ENCODE measurements at places on chromosomes 16 and 17.

DNA sequence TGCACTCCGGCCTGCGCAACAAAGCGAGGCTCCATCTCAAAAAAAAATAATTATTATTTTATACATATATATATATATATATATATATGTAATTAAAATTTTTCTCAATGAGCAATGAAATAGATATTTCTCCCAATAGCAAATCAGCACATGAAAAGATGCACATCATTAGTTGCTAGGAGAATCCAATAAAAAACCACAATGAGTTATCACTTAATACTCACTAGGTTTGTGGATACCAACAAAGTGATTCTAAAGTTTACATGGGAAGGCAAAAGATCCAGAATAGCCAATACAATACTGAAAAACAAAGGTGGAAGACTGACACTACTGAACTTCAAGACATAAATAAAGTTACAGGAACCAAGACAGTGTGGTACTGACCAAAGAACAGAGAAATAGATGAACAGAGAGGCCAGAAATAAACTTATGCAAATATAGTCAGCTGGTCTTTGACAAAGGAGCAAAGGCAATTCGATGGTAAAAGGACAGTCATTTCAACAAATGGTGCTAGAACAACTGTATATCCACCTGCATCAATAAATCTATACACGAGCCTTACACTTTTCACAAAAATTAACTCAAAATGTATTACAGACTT lies 13.6 kb downstream of the SMG6 start:
- DNase-seq: no peak

DNA sequence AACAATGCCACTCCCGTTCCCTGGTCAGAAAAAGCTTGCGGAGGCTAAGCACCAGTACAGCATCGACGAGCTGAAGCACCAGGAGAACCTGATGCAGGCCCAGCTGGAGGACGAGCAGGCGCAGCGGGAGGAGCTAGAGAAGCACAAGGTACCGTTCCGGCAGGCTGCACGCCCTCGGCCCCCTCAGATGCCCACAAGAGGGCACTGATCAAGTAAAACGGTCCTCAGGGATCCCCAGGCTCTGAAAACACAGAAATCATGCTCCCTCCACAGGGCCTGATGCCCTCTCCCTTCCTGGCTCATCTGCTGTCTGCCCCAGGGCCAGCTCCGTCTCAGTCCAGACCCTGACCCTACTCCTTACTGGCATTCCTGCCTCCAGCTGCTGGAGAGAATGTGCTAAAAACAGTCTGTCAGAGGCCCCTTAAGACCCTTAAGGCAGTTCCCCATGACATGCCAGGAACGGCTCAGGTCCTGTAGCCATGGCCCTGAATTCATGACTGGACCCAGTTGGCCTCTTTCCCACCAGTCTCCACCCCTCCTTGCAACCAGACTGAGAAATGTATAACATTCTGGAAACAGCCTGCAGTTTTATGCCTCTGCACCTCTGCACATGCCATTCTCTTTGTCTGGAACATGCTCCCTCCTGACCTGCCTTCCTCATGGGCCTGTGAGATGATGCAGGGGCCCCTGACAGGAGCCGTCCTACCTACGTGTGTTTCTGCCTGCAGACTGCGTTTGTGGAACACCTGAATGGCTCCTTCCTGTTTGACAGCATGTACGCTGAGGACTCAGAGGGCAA lies 21.8 kb downstream of the DRC3 start:
- no peak for DNase-seq

GRCh38 chr16:67177743-67178699 lies 5.7 kb downstream of the MATCAP1 start:
- no peak for DNase-seq

DNA sequence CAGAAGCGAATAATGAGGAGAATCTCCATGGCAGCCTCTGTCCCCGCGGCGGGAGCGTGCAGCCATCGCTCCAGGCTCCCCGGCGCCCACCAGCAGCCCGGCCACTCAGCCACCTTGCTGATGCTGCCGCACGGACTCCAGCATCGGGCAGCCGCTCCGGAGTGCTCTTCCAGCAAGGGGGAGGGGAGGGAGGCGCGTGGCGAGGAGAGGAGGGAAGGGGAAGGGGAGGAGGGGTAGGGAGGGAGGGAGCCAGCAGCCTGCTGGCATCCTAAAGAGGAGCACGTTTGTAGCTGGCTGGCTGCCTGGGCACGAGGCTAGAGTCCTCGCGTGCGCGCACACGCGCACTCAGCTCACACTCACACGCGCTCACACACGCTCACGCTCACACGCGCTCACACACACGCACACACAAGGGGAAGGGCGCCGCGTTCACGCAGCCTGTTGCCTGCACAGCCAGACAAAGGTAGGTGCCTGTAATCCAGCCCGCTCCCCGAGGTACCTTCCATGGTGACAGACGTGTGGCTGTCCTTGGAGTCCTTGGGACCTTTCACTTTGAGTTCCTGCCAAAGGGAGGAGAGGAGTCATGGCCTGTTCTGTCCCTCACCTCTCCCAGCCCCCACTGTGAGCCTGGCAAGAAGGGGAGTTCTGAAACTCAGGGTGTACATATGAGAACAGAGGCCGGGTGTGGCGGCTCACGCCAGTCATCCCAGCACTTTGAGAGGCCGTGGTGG lies 82.1 kb downstream of the TIMM22 start:
- no peak for DNase-seq

- DNase-seq: no peak
Measured at GRCh38 chr16:79430191-79430678, 170.3 kb downstream of the MAF start.

DNA sequence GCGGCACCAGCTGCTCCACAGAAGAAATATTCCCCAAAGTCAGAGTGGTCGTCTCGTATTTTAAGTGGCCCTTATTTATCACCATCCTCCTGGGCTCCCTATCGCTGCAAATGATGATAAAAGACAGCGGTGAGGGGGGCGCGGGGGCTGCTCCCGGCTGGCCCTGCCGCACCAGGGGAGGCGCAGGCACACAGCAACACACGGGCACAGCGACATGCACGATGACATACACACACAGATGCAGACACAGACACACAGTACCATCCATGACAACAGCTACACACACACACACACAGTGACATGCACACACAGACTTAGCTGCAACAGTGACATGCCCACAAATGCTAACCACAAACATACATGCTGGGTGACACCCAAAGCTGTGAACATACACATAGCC lies 52.5 kb downstream of the MRM1 start:
- DNase-seq: no peak

DNA sequence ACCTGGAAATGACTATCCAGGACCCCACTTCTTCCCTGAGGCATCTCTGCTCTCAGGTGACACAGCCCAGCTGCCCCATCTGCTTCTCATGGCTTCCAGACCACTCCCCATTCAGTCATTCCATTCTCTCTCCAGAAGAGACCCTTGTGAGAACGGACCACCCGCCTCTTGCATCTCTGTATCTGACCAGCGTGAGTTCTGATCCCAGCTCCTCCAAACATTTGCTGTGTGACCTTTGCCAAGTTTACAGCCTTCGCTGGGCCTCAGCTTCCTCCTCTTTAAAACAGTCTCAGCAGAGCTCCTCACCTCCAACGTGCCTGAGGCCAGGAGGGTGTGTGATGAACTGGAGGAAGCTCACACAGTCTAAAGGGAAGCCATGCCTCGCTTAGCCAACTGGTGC lies 39.6 kb downstream of the C16orf82 start:
- DNase-seq: no peak

DNA sequence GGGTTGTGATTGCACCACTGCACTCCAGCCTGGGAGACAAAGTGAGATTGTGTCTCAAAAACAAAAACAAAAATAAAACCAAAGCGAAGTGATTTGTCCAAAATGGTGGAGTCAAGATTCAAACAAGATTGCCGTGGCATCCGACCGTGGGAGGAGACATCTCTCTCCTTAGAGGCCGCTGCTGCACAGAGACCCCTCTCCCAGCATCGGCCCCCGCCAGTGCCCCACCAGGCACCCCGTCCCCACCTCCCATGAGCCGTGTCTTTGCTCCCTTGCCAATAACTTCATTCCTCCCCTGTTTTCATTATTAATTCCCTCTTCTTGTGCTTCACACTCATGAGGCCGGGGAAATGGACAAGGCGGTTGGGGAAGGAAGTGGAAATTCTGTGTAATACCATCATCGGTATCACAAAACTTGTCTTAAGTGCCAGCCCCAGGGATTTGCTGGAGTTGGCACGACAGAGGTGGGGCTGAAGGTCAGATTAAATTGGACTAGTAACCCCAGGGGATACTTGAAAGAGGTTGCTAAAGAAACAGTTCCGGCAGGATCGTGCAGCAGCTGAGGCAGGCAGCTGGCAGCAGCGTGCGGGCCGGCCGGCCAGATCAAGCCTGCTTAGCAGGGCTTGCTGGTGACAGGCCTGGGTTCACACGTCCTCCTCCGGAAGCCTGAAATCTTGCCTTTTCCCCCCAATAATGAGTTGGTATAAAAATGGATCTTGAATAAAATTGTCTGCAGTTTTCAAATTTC lies 66.8 kb downstream of the RTN4RL1 start:
- DNase-seq: no peak

- DNase-seq: peak; percentile 91
Measured at GRCh38 chr17:78168242-78168902, at the start of gene SYNGR2. TSS of gene SYNGR2 (plus strand) at chr17:78168581. CDS start at chr17:78168617, 36 bp downstream.

GRCh38 chr17:48497103-48497502 lies 33.7 kb downstream of the HOXB1 start:
- no peak for DNase-seq

GRCh38 chr16:68915589-68915988 lies 72.3 kb downstream of the TANGO6 start:
- no peak for DNase-seq

DNA sequence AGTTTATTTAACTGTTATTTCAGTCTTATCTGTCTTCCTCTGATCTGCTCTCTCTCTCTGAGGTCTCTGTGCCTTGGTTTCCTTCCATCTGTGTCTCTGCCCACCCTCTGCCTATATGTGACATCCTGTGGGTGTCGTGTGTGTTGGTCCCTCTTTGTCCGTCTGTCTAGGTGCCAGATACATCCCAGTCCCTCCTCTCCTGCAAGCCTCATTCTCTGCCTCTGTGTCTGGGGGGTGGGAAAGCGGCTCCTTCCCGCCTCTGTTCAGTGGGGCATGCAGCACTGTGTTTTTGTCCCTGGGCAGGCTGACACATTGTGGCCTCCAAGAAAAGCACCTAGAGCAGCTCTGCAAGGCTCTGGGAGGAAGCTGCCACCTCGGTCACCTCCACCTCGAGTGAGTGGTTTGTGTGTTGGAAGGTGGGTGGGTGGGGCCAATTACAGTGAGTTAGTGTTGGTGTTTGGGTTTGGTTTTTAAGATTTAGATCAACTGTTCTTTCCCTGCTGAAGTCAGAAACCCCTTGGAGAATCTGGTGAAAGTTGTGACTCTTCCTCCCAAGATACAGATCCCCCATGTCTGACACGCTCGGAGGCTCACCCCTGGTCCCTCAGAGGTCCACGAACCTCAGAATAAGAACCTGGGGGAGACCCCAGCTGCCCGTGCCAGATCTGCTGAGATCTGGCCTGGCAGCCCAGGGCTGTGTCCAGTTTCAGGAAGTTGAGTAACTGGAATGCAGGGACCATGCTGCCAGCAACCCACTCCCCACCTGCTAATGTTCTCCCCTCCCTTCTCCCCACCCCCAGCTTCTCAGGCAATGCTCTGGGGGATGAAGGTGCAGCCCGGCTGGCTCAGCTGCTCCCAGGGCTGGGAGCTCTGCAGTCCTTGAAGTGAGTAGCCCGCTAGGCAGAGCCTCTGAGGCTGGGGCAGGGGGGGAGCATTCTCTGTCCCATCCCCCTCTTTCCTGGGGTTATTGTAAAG lies 50.9 kb upstream of the CPNE2 start:
- DNase-seq: peak; percentile 76

DNA sequence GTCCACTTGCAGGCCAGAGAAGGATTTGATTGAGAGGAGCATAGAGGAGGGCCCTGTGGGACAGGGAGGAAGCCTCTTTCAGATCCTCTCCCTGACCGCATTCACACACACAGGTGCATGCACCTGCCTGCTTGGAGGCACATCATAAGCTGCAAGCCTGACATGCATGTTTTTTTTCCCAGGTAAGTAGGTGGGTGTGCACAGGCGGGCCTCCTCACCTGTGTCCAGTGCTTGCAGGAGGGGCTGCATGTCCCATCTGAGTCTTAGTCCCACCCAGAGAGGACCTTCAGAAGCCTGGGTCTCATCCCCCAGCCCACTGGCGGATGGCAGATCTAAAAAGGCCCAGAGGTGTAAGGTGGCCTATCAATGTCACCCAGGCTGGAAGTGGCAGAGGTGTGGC lies 130.8 kb downstream of the TMEM132E start:
- no peak for DNase-seq

- DNase-seq: no peak
Measured at GRCh38 chr16:47475786-47476185, 14.7 kb downstream of the PHKB start.

- DNase-seq: no peak
Measured at GRCh38 chr16:54434859-54435258, 148.3 kb upstream of the IRX3 start.

GRCh38 chr17:76074390-76075363 lies at the start of gene GALR2:
TSS of gene GALR2 (plus strand) at chr17:76074781. CDS start at chr17:76074884, 103 bp downstream.
- no peak for DNase-seq

DNA sequence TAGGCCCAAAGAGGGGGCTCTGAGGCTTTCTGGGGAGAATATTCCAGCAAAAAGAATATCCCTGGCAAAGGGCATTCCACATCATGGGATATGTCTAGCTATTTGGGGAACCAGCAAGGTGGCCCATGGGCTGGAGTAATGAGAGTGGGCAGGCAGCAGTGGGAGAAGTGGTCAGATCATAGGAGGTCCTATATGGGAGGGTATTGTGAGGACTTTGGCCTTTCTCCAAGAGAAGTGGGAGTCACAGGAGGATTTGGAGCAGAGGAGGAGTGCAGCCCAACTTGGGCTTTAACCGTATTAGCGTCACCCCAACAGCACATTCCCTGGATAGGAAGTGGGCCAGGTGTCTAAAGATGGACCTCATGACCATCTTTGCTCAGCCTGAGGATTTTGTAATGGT lies 151.4 kb downstream of the ENGASE start:
- no peak for DNase-seq

DNA sequence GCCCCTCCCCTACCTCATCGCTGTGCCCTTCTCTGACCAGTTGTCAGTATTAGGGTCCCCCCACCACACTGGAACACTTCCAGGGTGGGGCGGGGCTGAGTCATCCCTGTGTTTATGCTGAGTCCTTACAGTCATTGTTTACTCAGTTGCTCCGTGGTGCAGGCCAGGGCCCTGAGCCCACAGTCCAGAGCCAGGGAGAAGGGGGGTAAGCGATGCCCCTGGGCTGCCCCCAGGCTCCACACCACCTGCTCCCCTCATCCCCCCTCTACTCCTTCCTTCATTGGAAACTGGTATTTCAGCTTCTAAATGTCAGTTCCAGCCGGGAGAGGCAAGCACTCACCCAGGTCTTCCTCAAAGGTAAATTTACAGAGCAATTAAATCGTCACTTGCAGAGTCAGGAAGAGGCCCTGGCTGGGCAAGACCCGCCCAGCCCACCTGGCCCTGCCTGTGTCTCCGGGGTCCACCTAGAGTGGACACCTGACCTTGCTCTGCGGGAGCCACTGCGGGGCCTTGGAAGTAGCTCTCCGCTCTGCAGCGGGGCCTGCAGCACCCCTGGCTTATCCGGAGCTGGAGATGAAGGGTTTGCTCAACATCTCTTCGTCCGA lies 4.8 kb downstream of the ATP2A3 start:
- no peak for DNase-seq

GRCh38 chr17:83100853-83101391 lies 21.5 kb downstream of the METRNL start:
- no peak for DNase-seq

GRCh38 chr16:57906382-57907316 lies 64.3 kb downstream of the CNGB1 start:
- no peak for DNase-seq

All from activated CD4-positive, CD25-positive, alpha-beta regulatory T cell treated with anti-CD3 and anti-CD28 coated beads, Interleukin-2, amount 50 U/mL, for 72 hours (primary cell).